Activated CD4-positive, alpha-beta T cell treated with anti-CD3 and anti-CD28 coated beads, Interleukin-2, Interleukin-6, amounts not matched to agents 100 ng/mL and 50 ng/mL, durations not matched to agents 16 hours and 8 hours (primary cell): ENCODE measurements at places on chromosomes 7 and 10.

DNA sequence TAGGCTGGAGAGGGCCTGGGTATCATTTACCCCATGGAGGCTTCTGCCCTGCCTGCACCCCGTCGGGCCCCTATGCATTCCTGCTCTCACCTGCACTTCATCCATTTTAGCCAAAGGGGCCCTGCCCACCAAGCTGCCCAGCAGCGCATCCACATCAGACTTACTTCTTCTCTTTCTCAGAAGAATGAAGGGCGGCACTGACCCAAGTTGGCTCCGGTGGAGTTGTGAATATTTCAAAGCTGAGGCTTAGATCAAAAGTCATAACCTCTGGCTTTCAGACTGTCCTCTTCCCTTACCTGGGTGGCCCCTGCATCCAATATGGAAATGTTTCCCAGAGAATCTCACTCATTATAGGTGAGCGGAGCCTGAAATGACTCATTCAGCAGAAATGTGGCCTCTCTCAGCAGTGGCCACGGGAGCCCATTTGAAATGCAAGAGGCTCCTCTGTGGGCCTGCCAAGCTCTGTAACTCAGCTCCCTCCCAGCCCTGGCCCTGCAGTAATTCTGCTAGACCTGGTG, 117.6 kb upstream of the TCF7L2 start:
- DNase-seq = no peak

DNA sequence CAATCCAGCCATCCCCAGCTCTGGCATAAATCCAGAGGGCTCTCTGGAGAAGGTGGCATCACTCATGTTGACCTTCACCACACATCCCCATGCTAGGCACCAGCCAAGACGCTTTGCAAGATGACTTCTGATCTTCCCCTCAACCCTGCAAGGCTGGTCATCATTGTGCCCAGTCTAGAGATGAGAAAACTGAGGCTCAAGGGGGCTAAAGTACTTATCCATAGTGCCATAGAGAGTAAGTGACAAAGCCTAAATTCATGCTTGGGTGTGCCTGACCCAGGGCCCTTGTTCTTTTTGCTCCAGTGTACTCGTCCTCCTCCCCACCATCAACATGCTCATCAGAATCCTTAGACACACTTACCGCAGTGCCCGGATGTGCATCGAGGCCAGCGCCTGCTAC, 1.7 kb upstream of the C10orf105 start:
- no peak for DNase-seq

- DNase-seq = no peak
These were observed 138.1 kb upstream of the EFCAB10 start for GRCh38 chr7:105719395-105719794.

DNA sequence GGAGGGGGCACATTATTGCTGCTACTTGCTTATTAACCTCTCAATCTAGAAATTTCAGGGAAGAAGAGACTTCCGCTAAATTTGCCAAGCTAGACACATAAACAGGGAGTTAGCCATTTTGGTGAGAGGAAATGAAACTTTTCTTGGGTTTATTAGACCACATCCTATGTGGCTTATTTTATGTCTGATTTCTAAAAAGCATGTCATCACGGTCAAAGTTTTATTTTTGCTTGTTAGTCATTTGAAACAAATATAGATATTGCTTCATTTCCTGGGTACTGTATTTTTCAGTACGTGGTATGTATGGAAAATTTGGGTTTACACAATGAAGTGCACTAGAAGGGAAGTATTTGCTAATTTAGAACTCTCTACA, 144.1 kb downstream of the TCF7L2 start:
- DNase-seq = peak; percentile 38

DNA sequence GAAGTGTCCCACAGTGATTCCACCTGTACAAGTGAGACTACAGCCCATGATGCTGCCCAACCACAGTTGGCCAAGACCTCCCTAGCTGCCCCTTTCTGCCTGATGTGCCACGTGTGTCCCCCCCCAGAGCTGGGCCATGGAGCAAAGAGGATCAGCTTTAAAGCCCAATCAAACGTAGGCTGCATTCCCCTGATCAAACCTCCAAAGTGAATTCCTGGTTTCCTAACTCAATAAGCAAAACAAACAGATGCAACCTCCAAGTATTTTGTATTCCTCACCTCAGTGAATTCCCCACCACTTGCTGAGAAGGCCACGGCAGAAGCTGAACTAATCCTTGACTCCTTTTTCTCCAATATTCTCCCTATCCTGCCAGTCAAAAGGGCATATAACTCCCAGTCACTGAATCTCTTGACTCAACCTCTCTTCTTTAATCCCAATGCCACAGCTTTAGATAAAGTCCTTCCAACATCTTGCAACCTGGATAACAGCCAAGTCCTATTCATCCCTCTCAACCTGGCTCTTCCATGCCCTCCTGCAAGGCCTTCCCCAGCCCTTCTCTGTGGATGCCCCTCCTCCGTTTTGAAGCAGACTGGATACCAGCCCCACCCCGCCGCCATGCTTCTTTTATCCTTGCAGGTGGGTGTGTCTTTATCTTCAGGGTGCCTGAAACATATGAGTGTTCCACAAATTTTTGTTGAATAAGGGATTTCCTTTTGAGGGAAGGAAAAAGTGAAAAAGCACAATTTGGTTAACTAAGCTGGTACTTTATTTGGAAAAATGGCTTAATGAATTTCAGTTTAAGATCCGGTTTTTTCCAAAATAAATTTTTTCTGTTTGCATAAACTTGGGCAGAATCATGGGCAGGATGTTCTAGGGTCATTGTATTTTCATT, 285.2 kb upstream of the MKLN1 start:
- no peak for DNase-seq
